ENCODE measurements at places on chromosomes 5 and 9.
A peak's percentile ranks its signal among the peaks of the same experiment; 100 is the strongest.

GRCh38 chr9:114929201-114929600 is 1.2 kb downstream of the TNFSF8 start:
- DNase-seq = no peak

DNA sequence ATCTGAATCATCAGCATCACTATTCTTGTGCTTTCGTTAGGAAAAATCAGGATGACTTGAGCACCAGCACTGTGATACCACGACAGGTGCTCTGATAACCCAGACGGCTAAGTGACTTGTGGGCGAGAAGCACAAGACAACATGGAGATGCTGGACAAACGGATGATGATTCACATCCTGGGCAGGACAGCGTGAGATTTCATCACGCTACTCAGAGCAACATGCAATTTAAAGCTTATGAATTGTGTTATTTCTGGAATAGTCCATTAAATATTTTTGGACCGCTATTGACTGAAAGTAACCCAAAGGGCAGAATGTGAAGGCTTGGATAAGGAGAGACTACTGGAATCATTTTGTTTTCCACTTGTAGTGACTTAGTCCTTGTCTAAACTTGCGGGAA is 114.8 kb upstream of the DAPK1 start:
- no peak for DNase-seq

DNA sequence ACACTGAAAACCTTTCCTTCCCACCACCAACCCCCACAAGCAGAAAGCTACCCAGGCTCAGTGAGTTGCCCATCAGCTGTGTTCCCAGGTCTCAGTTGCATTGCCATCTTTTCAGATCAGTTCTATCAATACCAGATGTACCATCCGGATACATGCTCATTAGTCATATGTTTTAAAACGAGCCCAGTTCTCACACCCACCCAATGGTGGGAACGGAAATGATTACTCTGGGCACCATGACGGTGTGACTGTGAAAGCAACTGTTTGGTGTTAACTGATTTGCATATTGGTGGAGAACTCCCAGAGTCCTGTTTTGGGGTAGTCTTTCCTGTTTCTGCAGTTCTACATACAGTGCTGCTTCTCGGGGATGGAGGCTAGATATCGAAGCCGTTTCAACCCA is 212.3 kb downstream of the TRIM36 start:
- DNase-seq = no peak

GRCh38 chr9:21350787-21351186 is at the start of gene IFNA6:
Gene IFNA6, minus strand, starts transcription at chr9:21350887. Its CDS starts 0 bp downstream, at chr9:21350887.
- no peak for DNase-seq

DNA sequence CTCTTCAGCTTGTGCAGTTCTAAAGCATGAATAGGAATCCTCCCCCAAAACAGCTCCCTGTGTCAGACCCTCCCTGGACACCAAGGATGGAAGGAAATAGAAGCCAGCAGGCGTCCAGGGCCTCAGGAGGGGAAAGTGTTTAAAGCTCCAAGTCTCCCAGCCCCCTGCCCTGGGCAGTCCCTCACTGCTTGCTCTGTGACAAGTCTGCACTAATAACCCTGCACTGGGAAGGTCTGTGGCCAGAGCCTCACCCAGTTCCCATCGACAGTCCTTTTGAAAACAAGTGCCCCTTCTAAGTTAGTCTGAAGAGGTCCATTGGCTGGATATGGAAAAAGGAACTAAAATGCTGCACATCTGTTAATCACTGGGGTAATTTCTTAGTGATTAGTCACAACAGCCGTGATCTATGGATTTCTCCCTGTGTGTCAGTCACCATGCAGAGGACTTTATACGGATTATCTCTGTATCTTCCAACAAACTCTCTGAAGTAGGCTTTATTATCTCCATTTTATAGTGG is 195.3 kb downstream of the FBXL7 start:
- no peak for DNase-seq

DNA sequence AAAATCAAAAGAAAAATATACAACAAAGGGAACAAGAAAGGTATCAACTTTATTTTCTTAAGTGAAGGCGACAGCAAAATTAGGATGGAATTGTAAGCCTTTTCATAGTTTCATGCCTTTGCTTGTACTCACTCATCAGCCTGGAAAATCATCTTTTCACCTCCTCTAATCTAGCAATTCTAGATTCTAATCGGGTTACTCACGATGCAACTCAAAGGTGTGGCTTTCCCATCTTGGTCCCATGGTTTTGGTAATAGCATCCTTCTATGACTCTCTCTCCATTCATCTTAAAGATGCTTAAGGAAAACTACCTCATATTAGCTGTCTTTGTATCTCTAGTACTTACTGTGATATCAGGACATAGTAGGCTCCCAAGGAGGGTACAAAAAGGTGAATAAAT is 30.5 kb downstream of the DNAH5 start:
- no peak for DNase-seq

- DNase-seq = no peak
Measured at GRCh38 chr5:62385131-62385530, 18.6 kb downstream of the DIMT1 start.

DNA sequence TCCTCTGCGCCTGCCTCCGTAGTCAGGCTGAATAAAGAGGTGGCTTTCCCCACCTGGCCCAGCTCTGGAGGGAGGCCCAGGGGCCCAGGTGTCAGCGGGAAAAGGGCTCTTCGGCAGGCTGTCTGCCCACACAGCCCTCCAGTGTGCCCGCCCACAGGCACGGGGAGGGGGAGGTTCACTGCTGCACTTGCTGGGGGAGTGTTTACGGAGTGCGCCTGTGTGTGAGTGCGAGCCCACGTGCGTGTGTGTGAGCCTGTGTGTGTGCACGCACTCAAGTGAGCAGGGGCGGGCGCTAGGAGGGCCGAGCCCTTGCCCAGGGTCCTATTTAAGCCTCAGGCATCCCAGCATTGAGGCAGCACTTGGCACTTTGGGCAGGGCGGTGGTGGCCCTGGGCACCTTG is 10.9 kb downstream of the DNLZ start:
- no peak for DNase-seq

- no peak for DNase-seq
Measured at GRCh38 chr5:121182788-121183490, 668.7 kb upstream of the FTMT start.

DNA sequence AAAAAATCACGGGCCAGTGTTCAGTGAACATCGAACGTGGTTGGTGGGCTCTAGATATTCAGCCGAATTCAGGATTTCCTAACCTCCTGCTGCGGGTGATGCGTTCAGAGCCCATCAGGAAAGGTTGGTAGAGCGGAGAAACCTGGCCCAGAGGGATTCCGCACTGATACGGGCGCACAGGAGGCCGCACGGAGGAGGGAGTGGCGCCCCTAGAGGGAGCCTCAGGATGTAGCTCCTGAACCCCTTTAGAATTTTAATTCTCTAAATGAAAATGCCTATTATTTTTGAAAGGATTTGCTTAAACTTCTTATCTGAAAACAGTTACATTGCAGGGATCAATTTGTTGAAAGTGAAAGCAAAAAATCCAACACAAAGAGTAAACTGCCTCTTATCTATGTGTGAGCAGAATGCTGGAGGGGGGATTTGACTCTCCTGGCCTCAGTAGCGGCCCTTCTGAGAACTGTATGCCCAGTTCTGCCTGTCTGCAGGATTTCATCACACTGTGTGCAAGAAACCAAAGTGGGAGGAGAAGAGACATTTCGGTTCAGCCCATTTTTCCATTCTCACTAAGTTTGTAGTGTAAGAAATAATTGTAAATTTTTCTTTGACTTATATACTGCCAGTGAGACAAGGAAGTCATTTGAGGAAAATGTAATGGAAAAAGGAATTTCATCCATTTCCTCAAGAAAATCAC is 75.9 kb downstream of the TENT4A start:
- DNase-seq = no peak

- DNase-seq = no peak
Measured at GRCh38 chr5:9115093-9115492, 430.8 kb downstream of the SEMA5A start.

DNA sequence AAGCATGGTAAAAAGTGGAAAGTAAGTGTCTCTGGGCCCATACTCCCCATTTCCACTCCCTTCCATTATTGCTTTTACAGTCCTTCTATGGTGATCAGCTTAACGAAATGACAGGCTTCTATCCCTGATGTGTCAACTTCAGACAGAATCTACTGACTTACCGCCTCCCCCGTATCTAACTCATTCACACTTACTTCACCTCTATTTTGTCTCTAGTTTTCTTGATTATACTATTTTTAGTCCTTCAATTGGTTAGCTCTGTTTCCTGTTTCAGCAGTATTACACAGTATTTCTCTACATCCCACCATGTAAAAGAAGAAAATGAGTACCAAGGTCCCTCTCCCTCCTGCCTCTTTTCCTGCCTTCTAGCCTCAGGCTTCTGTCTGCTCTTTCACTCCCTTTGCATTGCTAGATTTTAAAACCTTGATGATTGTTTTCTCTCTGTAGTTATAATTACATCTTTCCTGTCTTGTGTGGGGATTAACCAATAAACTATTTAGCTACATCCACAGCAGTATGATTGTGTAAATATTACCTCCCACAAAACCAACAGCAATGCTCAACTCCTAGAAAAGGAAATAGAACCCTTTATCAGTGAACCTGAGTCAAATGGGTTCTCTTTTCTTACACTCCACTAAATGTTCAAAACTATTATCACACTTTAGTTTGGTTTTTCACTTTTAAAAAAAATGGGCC is 53.4 kb downstream of the GNAQ start:
- peak; percentile 43 for DNase-seq

- DNase-seq = no peak
Measured at GRCh38 chr5:178072749-178073148, 40.6 kb upstream of the N4BP3 start.

DNA sequence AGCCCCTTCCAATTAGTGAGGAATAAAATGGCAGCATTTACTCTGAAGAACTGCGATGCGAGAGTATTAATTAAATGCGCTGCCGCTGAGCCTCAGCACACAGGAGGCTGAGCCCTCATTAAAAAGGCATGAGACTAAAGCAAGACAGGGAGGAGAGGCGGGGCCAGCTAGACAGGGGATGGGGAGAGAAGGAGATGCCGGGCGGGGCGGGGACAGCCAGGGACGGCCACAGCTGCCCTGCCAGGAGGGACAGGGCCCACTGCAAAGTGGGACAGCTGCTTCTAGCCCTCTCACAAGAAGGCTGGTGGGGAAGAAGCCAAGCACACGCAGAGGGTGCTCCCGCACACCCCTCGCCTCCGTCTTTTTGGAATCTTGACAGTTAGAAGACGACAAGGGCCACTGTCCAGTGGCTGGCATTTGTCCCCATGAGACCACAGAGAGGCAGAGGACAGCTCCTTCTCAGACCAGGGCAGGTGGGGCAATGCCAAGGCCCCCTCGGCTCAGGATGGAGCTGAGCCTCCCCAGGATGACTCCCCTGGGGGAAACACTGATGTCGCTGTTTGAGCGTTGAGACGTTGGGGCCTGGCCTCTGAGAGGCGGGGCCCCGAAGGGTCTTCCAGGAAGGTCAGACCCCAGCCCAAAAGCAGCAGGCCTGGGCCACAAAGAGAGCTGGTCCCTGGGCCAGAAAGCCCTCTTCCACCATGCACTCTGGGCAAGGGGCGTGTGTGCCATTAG is 26.9 kb downstream of the ADAMTS2 start:
- no peak for DNase-seq

DNA sequence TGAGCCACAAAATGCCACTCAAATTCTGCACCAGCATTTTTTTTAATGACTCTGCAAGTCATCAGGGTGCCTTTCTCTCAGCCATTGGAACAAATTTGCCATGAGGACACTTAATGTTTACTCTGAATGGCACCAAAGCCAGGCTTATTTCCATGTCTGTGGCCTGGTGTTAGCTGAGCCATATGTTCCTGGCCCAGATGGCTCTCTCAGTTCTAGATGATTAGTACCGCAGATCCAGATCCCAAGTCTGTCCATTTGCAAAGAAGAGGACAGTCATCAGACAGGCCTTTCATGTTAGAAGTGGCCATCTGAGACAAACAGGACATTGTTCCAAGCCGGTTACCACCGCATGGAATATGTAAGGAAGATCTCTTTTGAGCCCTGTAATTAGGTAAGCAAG is 70.3 kb downstream of the INSYN2B start:
- DNase-seq = no peak

GRCh38 chr9:132909311-132909710 is 30.6 kb downstream of the SPACA9 start:
- DNase-seq = no peak

GRCh38 chr5:53478411-53479044 is 1.9 kb upstream of the FST start:
- DNase-seq = no peak

- no peak for DNase-seq
Measured at GRCh38 chr9:126703866-126704156, 90.1 kb downstream of the LMX1B start.

GRCh38 chr5:139960723-139961383 is 82.2 kb downstream of the NRG2 start:
- no peak for DNase-seq

- DNase-seq = no peak
Measured at GRCh38 chr5:18220631-18221030, 586.4 kb downstream of the TAF11L14 start.

DNA sequence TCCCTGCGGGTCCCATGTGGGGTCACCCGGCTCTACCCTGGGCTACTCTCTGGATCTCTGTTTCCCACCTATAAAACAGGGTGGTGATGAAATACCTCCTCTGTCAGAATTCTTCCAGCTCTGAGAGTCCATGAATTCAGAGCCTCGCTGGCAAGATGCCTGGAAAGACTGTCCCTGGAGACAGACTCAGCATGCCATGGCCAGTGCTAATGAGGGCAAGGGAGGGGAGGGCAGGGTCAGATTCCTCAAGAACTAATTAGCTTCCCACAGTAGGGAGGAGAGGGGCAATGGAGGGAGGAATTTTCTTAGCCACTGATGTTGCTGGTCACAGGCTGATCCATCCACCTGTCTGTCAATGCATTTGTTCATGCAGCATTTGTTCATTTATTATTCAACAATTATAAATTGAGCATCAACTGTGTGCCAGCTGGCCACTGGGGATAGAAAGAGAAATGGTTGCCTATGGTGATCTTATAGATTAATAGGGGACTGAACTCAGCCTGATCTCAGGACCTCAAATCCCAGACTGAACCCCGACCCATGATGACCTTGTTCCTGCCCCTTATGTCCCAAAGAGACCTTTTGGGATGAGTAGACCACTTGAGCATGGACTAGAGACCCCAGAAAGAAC is 4.7 kb downstream of the SYNPO start:
- no peak for DNase-seq

DNA sequence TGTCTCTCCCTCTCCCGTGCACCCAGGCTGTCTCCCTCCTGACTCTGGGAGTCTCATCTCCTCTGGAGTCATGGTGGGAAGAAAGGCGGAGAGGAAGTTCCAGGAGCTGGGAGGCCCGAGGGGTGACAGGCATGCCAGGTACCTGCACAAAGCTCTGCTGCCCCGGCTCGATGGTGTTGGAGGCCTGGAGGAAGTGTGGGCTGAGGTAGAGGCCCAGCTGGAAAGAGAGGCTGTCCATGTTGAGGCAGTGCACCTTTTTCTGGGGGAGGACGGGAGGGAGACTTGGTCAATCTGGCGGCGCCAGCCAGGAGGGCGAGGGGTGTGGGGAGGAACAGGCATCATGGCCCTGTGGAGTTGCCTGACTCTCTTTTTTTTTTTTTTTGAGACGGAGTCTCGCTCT is 15.9 kb downstream of the FPGS start:
- DNase-seq = no peak

DNA sequence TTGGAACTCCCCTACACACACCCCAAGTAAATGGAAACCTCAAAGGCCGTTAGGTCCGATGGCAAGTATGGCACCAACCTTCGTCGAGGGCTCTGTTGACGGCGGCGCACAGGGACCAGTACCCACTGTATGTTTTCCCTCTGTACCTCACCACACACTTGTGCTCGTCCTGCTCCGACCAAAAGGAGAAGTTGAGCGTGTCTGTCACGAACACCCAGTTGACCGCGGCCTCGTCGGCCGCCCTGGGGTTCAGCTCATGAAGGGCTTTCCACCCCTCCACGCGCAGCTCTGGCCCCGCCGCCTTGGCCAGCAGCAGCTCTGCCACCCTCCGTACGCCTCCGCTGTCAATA is 24.0 kb downstream of the HNRNPK start:
- no peak for DNase-seq

GRCh38 chr5:117829646-117830045 is 1158.7 kb downstream of the DTWD2 start:
- no peak for DNase-seq
